ENCODE measurements at places on chromosomes 16 and 17.

DNA sequence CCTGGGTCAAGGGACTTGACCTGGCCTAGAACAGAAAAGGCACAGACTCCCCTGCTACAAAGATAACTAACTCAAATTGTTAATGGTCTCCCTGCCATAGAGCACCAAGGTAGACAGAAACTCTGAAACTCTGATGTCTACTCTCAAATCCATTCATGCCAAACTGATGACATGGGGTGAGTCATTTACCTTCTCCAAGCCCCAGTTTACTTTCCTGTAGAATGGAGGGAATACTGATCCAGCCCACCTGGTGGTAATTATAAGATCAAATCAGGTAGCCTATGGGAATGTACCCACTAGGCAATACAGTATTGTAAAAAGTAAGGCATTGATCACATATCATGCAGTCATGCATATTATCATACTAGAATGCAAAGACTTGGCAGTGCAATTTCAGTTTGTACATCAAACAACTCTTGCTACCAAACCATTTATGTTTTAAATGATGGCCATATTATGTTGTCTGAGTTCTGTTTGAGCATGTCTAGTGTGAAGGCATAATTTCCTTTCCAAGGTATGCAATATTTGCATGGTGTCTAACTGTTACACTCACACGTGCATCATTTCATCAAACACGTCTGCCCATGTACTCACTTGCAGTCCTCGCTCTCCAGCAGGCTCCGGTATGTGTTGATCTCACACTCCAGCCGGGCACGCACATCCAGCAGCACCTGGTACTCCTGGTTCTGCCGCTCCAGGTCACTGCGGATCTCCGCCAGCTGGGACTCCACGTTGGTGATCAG is 3.0 kb downstream of the KRT31 start:
- no peak for DNase-seq

- no peak for DNase-seq
Measured at GRCh38 chr17:65852911-65853310, 291.5 kb upstream of the AXIN2 start.

GRCh38 chr16:21184834-21185233 is 26.4 kb downstream of the LDAF1 start:
- DNase-seq, result no peak

DNA sequence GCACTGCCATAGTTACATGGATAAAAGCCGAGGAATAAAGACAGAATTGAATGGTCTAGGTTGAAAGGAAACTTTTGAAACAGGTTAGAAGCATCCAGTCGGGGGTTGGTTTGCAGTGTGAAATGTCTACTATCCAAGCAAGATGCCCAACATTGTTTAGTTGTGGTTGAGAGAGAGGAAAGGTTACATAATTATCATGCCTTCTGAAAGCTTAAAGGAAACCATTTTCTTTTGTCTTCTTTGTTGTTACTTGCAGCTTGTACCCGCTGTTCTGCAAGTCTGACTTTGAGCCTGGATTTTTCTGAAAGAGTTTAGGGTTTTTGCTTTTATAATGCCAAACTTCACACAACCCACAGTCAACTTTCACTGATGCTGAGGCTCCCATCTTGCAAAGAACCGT is 167.9 kb downstream of the AXIN2 start:
- DNase-seq, result no peak

DNA sequence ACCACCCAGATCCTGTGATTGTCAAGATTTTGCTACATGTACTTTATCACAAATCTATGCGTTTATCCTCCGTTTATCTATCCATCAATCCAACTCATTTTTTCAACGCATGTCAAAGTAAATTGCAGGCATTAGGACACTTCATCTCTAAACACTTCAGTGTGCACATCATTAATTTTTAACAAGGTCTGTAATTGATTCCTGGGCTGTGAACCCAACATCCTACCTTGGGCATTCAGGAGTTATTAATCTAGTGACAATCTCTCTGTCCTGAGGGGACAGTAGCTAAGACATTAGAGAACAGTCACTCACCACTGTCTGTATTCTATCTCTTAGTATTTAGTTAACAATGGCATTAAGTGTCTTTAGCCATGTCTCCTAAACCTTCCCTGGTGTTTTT is 264.7 kb downstream of the SOX9 start:
- no peak for DNase-seq

- no peak for DNase-seq
Measured at GRCh38 chr17:37098910-37099664, 150.3 kb downstream of the AATF start.

DNA sequence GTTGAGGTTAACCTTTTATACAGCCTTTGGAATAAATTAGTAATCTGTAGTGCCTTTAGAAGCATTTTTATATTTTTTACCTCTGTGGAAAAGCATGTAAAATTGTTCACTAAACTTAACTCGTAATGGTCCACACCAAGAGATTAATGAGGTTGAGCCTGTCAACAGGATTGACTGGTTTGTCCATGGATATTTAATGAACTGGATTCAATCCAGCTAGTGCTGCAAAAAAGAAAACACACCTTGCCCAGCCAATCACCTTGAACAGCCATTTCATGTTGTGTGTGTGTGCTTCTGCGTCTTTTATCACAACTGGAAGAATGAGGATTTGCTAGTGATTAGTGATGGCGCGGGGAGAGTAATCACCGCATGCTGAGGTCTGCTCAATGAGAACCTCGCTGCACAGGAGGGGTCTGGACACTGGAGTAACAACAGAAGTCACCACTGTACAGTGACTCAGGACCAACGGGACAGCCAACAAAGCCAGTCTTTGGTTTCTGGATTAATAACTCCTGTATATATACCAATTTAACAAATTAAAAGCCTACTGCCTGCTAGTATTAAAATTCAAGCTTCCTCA is 33.7 kb downstream of the LITAFD start:
- no peak for DNase-seq

DNA sequence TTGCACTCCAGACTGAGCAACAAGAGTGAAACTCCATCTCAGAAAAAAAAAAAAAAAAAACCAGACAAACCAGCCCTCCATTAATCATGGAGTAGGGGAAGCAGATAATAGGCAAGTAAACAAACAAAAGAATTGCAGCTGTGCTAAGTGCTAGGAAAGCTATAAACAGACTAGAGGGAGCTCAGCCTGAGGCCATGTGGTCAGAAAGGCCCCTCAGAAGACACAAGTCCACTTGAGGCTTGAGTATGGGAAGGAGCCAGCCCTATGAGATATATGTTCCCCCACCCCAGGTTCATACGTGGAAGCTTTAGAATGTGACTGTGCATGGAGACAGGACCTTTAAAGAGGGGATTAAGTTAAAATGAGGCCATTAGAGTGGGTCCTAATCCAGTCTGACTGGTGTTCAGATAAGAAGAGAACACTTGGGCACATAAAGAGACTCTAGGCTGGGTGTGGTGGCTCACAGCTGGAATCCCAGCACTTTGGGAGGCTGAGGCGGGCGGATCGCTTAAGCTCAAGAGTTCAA is 132.6 kb upstream of the NOL11 start:
- DNase-seq, result no peak

DNA sequence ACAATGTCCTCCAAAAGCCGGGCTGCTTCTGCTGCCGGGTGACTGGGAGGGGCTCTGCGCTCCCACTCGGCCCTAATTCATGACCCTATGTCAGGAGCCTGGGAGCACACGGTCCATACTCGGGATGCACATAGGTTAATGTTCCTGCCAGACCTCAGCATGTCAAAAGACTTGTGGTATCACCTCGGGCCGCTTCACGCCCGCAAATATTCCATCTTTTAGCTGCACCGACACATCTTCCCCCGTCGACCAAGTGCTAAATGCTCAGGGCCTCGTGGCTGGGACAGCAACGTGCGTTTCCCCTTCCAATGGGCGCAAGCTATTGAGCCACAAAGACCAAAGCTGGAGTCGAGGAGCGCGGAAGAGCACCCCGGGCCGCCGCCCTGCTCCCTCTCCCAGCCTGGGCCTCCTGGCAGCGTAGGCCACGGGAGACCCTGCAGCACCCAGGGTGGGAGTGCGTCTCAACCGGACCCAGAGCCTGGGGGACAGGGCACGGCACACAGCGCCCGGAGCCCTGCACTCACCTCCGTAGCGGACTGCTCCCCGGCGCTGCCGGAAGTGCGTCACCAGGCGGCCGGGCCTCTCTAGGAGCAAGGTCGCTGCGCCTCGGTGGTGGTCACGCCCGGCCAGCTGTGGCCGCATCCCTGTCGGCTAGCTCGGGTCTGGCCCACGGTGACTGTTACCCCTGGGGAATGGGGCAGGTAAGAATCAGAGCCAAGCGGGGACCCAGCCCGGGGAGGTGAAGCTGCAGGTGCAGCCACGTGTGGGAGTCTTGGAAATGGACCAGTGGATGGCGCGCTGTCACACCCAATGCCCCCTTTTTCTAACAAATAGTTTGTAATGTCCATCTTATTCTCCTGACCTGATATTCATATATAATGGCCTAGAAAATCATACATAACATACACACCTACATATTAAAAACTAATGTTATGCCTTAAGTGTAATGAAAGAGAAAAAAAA is at the start of gene ZNF23:
ZNF23 (minus strand) TSS at position 562 of the 963 bp plus-strand sequence. CDS start 5,451 bp downstream, outside the sequence.
- DNase-seq, result peak; percentile 50

- DNase-seq, result peak; percentile 3
Measured at GRCh38 chr16:17921357-17921978, 415.1 kb downstream of the NPIPA8 start.

- DNase-seq, result no peak
Measured at GRCh38 chr17:32015245-32016013, 8.2 kb downstream of the LRRC37B start.

DNA sequence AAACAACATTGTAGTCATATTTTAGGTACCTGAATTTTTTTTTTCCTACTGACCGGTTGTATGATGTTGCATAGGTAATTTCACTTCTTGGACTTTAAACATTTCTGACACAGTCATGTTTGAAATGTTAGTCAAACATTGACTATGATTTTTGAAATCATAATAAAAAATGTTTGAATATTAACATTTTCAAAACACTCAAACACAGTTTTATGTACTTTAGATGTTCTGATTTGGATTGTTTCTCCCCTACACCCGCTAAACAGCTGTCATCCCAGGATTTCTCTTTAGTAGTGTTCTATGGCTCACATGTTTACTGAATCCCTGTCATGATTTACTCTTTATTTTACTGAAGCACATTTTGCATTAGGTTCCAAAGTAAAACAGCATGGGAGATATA is 102.9 kb upstream of the NPEPPS start:
- DNase-seq, result no peak

DNA sequence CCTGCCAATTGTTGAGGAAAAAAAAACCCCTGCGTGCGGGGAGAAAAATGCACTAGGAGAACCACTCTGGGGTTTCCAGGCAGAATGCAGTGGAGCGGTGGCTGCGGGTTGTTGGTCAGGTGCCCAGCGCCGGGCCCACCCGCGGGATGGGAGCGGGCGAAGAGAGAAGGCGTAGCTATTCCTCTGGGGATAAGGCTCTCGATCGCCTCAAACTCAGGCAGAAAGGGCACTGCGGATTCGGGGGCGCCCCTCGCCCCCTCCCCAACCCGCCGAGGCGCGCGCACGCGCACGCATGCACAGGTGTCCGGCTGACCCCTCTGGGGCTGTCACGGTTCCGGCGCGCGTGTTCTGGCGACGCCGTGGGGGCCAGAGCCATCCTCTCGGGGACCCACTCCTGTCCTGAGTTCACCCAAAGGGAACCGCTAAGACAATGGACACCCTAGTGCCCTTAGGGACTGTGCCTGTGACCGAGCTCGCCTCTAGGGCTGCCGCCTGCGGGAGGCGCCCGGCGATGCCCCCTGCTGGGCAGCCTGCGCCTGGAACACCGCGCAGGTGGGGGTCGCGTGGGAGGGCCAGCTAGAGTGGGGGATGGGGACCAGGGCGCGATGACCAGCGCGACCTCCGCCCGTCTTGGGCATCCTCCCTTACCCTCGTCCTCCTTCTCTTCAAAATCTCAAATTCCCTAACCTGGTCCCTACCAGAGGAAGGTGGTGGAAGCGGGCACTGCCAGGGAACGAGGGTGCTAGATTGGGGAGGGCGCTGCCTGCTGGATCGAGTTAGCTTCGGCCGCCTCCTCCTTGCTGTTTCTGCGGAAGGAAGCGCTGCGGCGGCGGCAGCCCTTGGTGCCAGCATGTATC is 14.4 kb upstream of the CBX8 start:
- no peak for DNase-seq

DNA sequence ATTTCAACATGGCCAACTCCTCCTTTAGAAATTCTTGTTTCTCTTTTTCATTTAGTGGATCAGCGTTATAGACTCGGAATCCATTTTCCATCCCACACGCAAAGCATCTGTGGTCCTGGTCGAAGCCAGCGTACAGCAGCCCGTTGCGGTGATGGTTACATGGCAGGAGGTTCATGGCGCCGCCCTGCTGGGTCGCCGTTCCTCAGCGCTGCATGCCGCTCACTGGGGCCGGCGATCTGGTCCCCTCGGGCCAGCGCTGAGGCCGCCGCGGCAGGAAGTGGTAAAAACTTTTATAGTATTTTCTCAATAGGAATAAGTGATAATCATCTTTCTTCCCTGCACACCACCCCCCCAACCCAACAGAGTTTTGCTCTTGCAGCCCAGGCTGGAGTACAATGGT is 29.9 kb upstream of the RHOT1 start:
- DNase-seq, result no peak

- DNase-seq, result no peak
Measured at GRCh38 chr16:71645450-71645849, 19.5 kb downstream of the MARVELD3 start.

DNA sequence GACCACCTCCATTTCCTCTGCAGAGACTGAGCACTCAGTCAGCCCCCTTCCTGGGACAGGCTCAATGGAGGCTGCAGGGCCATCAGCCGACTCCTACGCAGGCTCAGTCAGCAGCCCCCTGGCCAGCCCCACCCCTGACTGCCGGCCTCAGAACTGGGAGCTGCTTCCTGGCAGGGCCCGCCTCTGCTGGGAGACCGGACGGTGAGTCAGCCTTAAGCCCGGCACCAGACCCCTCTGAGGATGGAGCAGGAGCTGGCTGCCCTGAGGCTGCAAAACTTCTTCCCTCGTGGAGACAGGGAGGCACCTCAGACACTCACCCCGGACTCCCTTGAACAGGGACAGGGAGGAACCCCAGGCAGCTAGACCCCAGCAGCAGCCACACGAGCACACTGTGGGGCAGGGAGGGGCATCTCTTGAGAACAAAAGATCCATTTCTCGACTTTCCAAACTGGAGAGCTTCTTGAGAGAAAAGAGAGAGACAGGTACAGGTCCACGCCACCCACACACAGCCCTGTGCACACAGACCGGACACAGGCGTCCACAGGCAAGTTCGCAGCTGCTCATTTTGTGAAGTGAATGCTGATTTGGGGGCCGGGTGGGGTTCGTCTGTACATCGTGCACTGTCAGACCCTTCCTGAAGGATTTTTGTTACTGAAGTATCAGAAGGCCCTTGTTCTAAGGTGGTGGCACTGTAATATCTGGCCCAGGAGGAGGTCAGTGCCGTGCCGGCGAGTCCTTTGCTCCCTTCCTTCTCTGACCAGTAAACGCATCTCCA is 1.3 kb upstream of the TUBB3 start:
- no peak for DNase-seq
